ENCODE measurements at places on chromosomes 7 and 10.

DNA sequence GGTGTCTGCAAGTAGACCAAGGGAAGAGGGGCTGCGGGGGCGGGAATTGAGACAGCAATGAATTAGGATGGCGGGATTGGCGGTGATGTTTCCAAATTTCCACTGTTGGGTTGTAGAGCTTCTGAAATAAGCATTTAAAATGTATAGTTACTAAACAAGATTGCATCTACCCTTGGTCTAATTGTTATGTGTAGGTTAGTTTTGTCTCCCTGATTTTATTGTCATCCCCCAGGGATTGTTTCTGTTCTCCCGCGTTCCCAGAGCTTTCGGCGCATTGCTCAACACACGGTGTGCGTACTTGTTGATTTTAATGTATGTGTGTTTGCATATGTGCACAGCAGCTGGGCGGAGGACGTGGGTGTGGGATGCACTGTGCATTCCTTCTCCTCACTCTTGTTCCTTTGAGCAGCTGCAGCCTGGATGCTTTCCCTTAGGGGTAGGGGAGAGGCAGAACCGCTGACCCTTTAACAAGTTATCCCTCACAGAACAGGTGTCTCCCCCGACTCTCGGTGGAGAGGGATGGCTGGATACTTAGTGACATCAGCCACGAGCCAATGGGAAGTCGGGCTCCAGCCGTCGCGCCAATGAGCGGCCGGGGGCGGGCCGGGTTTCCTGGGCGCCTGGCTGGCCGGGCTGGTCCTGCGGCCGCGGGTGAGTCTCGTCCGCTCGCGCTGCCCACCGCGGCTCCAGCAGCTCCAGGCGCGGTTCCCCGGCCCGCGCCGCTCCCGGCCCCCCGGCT, at the start of gene TSPAN33:
Gene TSPAN33 (plus strand): TSS at position 613 of the 739 bp plus-strand sequence. CDS start 274 bp downstream, outside the sequence.
- DNase-seq = no peak

GRCh38 chr10:75008952-75009351, 102.5 kb upstream of the SAMD8 start:
- DNase-seq = no peak

- no peak for DNase-seq
Measured at GRCh38 chr7:141053626-141054025, 20.2 kb upstream of the TMEM178B start.

DNA sequence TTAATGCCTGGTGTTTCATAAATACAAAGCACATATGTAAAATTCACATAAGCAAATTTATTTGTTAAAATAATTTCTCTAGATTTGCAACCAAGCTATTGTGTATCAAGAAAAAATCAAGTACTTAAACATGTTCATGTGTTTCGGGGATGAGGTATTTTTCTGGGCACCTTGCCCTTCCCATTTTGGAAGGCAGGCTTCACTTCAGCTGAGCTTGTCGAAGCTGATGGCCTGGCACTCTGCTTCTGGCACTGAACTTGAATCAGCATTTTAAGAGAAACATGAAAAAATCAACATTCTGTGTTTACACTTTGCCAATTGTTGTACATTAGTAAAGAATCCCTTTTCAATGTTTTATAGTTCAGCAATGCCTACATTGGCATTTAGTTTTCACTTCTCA, 179.1 kb upstream of the STEAP4 start:
- no peak for DNase-seq

All from coronary artery (tissue), 2 donors.